Fibroblast of the aortic adventitia (primary cell): ENCODE measurements at places on chromosomes 13 and 19.

DNA sequence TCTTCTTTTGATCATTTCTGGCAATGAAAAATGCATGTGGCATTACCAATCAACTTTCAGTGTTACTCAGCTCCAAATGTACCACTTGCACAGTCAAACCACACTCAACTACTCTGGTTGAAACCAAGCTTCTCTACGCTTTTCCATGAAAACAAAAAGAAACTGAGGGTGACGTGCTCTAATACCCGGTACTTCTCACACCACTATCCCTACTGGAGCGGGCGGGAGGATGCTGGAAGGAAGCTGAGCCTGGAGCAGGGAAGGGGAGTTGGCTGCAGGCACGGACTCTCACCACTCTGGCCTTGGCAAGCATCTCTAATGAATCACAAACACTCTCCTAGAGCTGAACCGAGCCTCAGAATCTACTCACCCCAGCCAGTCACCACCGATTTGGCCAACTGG lies 48.2 kb downstream of the STK24 start:
- peak; percentile 80 for DNase-seq

DNA sequence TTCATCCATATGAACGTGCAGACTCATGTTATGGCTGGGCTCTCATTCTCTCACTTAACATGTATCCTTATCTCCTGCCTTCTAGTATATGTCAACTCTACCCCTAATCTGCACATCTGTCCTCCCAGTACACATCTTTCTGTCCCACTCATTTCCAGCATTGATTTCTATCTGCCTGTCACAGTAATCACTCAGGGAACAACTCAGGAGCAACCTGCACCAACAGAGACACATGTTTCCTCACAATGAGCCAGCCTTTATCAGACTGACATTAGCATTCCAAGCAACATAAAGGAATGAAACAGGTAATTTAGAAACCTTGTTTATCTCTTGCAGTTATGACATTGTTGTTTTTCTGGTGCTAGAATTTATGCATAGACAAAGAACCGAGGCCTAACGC lies 17.6 kb upstream of the SLC7A1 start:
- DNase-seq: no peak

DNA sequence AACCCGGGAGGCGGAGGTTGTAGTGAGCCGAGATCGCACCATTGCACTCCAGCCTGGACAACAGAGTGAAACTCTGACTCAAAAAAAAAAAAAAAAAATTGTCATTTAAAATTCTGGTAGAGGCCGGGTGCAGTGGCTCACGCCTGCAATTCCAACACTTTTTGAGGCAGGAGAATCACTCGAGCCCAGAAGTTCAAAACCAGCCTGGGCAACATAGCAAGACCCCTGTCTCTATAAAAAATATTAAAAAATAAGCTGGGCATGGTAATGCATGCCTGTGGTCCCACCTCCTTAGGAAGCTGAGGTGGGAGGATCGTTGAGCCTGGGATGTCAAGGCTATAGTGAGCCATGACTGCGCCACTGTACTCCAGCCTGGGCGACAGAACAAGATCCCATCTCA lies 6.2 kb downstream of the NUCB1 start:
- no peak for DNase-seq

- DNase-seq: no peak
Observed at GRCh38 chr13:39760521-39760920, 105.1 kb downstream of the COG6 start.

DNA sequence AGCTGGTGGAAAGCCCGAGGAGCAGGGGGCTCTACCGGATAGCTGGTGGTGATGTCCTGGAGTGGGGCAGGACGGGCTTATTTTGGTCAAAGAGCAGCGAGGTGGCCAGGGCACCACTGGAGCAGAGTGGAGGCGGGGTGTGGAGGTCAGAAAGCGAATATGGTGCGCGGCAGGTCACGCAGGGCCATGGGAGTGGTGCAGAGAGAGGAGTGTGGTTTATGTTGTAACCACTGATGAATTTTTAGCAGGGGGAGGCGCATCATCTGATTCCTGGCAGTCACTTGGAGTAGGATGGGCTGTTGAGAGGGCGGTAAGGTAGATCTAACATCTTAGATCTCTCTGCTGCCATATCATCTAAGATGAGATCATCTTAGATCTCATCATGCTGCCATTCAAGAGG lies 1.4 kb upstream of the ZNF414 start:
- no peak for DNase-seq

- peak; percentile 59 for DNase-seq
Observed at GRCh38 chr19:47257411-47258169, 1.3 kb downstream of the CCDC9 start.

GRCh38 chr13:23586336-23586735 lies 16.1 kb downstream of the TNFRSF19 start:
- no peak for DNase-seq
